ENCODE measurements at places on chromosomes 3 and 15.

DNA sequence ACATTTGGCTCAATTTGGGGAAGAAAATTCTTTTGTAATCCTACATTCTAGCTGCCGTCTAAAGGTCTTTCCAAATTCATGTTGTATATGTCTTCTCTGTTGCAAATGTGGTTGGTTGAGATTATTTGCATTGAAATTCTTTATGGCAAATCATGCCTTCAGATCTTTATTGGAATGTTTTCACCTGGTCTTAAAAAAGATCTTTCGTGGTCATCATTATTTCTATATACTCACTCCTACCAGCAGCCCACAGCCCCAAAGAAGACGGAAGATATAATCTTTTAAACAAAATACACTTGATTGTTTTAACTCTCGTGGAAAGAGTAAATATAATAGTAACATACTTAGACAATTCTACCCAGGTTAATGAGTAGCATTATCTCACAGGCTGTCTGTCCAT, 41.5 kb upstream of the PPARG start:
- DNase-seq, result no peak

DNA sequence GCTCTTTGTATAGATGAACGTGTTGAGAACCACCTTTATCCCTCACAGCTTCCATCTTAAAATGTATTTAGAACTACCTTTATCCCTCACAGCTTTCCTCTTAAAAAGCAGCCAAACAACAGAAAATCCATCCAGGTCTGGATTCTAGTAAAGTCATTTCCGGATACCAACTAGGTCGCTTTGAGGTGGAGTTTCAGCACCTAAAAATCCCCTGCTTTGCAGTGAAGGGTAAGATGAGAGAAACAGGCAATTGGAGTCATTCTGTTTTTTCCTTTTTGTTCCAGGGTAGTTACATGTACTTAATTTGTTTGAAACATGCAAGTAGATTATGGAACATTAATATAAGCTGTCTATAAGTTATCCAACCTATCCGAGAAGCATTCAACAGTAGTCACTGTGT, 192.0 kb downstream of the UBE2E2 start:
- DNase-seq, result no peak

DNA sequence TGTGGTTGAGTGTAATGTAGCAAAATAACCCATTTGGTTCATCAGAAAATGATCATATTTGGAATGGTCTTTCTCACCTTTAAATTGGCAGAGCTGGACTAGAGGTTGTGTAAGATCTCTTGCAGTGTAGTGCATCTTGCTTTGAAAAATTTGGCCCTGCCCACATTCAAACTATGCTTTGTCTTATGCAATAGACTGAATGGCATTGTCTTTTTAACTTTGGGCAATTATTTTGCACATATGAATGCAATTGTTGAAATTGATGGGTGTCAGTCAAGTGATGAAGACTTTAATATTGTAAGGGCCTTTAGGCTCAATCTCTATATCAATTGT, 381.4 kb downstream of the GRM7 start:
- no peak for DNase-seq

GRCh38 chr15:79282371-79283251, at the start of gene ANKRD34C:
ANKRD34C (plus strand) TSS chr15:79282722; CDS start chr15:79293285, 10,563 bp downstream.
- DNase-seq, result no peak

GRCh38 chr3:127133971-127134370, 59.0 kb upstream of the PRR23E start:
- DNase-seq, result no peak

DNA sequence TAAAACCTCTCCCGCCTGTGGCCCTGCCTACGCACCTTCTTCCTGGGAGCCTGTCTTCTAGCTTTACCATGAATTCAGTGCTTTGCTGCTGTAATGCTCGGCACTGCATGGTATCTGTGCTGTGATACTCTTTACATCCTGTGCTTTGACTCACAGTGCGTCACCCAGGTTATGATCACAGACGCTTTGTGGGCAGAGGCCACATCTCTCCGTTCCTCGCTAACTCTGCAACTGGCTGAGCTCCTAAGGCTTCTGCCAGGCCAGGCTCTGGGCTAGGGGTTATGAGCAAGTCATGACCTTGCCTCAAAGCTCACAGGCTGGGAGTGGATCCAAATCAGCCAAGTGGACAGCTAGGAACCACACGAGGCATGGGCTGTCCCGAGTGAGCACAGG, 23.2 kb downstream of the SPTBN5 start:
- peak; percentile 38 for DNase-seq

- DNase-seq, result no peak
Observed at GRCh38 chr15:22918596-22919140, 61.5 kb downstream of the CYFIP1 start.

DNA sequence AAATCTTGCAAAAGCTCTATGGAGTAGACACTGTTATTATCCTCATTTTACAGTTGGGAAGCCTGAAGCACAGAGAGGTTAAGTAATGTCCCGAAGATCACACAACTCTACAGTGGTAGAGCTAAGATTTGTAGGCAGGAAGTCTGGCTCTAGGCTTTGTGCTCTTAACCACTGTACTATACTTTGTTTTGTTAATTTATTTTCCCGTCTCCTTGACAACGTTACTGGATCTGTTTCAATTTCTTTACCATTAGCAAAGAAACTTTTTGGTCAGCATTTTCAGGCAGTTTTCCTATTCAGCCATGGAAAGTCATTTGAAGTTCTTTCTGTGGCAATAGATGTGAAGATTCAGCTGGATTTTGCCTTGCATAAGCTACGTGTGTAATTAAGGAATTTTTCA, 51.7 kb downstream of the OTOL1 start:
- no peak for DNase-seq

DNA sequence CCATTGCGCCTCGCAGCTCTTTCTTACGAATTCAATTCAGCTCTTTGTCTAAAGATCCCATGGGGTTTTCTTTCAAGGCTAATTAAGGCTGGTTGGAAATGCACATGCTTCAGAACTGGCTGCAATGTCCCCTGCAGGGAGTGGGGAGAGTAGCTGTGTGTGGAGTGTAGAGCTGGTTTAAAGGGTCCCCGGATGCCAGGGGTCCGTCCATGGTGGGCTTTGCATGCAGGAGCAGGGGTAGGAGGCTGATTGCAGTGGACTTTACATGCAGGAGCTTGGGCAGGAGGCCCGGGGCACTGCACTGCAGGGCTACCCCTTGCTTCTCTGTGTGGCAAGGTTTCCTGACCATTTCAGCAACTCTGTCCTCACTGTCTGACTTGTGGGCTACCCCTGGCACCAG, 261.6 kb upstream of the LYSMD4 start:
- no peak for DNase-seq

- no peak for DNase-seq
Observed at GRCh38 chr15:80613762-80614365, 81.2 kb upstream of the ABHD17C start.

- no peak for DNase-seq
Observed at GRCh38 chr3:114336857-114337256, 43.0 kb downstream of the TIGIT start.

DNA sequence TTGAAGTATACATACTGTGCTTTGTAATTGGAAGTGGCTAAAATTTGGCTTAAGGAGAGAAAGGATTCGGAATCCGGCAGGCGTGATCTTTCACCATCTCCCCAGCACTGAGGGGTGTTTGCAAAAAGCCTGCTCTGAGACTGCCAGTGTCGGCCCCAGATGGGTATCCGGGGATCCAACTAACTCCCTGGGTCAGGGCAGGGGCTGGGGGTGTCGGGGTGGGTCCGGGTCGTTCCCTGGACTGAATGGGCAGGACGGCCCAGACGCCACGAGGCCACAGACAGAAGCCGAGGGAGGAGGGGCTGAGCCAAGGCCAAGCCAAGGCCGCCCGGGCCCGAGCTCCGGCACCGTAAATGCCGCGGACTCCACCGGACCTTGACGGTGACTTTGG, 349 bp downstream of the PPIB start:
- no peak for DNase-seq

DNA sequence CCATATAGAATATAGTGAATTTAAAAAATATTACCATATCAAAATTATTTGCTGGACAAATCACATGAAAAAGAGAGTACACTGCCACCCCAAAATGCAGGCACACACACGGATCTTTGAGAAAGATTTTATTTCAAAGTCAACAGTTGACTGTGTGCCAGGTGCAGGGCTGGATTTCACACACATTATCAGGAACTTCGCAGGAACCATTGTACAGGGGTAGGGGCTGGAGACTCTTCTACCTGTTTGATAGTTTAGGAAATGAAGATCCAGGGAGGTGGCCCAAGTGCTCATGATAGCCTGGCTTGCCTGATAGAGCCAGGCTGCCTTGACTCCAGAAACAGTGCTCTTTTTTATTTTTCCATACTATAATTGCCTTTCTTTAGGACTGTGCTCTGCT, 54.2 kb downstream of the IL1RAP start:
- no peak for DNase-seq

DNA sequence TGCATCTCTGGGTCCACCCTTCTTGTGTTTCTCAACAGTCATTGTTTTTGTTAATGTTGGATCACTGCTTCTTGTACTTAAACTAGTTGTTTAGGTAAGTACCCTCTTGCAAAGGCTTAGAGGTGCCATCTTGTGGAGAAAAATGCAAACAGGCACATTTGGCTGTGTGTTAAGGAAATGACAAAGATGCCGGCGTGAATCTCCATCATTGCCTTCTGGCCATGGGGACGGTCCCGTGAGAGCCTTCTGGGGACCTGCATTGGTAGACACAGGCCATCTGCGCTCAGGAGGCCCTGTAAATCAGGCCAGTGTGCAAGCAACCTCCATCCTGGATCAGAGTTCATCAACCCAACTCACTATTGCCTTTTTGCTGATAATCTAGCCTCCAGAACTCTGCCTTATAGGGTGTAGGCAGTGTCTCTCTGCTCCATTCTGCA, 158.6 kb upstream of the NR2E3 start:
- DNase-seq, result no peak

DNA sequence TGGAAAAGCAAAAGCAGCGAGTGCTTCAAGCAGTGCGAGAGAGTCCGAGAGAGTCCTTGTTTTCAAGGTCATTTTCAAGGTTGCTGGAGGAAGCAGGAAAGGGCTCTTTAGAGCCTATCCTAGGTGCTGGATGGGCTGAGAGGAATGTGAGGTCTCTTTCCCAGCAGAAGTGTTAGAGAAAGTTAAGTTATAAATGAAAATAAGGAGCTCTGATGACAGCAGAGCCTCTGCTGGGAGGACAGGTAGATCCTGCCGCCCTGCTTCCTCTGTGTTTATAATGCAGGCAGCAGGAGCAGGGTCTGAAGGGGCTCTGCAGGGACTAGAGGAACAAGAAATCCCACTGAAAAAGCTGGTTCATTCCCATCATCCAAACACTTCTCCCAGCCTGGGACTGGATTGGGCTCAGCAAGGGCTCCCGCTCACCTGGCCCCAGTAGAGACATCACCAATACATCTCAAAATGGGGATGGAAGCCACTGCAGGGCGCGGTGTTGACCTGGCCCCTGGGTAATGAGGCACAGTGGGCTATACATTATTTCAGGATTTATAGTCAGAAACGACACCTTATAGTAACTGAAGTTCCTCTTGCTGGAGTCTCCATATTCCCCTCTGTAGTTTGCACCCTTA, 41.5 kb upstream of the RAB6B start:
- no peak for DNase-seq

DNA sequence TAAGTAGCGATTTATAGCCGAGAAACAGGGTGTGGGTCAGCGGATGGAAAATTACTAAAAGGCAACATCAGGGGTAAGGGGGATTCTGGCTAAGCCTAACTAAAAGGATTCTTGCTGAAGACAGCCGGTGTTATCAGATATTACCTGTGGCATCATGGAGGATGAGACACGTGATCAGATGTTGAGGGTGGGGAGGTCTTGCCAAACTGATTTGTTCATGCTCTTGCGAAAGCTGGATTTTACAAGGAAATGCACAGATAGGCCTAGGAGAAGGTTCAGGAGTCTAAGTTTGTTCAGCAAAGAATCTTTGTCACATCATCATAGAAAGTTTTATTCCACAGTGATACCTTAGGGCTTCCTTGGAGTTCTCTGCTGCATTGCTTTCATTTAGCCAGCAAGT, 396.8 kb upstream of the TBL1XR1 start:
- DNase-seq, result no peak

GRCh38 chr3:126551121-126551838, 7.5 kb downstream of the C3orf22 start:
- no peak for DNase-seq

GRCh38 chr3:158352551-158352950, 218.4 kb upstream of the MLF1 start:
- no peak for DNase-seq

Measured in stimulated activated CD4-positive, alpha-beta T cell treated with anti-CD3 and anti-CD28 coated beads, Interleukin-12 subunit alpha, Interleukin-12 subunit beta, amount 100 ng/mL, for 4 hours (primary cell).